ENCODE measurements at places on chromosomes 3 and 15.

- DNase-seq, result no peak
These were observed 199.2 kb downstream of the IL5RA start for GRCh38 chr3:2910997-2911396.

DNA sequence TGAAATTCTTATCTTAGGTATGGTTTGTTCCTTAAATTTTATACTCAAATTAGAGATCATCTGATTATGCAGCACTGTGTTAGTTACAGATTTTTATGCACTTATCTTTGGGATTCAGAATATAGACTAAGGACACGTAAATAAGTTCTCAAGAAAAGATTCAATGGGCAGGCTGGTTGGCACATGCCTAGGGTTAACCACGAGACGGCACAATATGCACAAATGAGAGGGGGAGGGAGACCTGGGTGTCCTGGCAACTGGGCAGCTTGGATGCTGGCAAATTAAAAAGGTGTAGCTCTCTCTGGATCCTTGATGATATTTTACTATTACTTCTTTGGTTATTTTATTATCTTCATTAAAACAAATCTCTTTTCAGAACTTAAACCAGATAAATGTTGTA, 672 bp downstream of the AADAC start:
- DNase-seq, result no peak

GRCh38 chr3:89234620-89235019, 127.2 kb downstream of the EPHA3 start:
- DNase-seq, result no peak

- DNase-seq, result no peak
These were observed 200.0 kb upstream of the CFAP20DC start for GRCh38 chr3:59249698-59250361.

DNA sequence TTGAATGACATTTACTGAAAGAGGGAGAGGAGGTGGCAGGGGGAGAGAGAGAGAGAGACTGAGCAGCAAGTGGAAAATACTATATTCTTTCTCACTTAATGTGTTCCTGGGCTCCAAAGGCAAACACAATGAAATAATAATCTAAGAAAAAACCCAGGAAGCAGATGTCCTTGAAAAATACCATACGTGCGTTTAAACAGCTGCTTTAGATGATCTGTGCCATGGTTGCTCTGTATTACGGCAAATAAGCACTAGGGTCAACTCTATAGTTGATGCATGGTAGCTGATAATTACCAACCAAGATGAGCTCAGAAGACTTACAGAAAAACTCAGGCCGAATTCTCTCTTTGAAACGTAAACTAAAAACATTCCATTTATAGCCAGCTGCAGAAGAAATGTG, 410.3 kb upstream of the TBL1XR1 start:
- DNase-seq, result no peak

GRCh38 chr15:70505936-70506912, 257.1 kb downstream of the UACA start:
- DNase-seq, result no peak

GRCh38 chr15:68933001-68933400, 2.7 kb downstream of the SPESP1 start:
- no peak for DNase-seq

DNA sequence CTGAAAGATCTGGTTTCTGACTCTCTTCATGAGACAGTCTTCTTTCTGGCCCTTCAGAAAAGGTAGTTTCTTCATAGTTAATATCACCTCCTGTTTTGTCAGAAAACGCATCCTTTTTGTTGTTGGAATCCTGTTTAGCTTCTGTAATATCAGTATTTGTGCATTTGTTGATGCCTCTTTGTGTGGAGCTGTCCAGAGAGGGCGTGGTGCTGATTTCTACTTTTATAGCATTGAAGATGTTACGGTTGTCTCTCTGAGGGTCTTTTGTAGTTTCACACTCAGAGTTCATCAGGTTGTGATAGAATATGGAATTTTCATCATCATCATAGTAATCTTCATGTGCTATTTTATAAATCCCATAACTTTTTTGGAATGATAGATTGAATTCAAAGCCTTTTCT, 8.9 kb downstream of the GPR149 start:
- no peak for DNase-seq

DNA sequence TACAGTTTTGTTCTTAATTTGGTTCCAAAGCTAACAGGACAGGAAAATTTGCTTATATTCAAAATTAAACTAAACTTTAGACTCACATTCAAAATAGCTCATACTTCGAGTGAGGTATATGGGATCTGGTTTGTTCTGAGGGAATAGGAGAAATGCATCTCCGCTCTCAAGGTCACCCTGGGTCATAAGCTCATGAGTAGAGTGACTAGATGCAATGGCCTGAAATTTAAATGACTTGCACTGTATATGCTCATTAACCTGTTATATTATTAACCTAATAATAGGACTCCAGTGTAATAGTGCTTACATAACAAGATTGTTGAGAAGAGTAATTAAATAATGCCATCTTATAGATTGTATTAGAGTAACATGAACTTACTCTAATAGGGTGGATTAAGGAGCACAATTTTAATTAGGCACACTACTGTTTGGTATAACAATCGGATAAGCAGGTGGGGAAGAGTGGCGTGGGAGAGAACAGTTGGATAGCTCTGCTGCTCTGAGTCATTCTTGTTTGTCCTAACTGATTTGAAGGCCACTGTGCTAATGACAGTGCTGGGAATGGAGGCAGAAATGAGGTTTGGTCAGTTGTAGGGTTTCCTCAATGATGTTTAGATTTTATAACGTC, 5.2 kb downstream of the NKTR start:
- no peak for DNase-seq

DNA sequence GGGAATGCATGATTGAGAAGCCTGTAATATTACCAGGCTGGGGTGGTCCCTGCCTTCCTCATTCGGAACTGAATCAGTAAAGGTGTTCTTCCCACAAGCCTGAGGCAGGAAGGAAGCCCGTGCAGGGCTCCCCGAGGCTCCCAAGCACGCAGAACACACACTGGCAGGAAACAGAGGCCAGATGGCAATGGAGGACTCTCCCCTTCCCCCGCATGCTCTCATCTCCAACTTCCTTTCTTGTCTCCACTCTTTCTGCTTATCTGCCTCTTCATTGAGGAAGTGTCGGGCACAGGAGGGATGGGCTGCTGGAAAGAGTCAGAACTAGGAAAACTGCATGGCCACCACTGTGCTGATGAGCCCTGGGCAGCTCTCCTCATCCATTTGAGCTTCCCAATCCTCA, 123.5 kb downstream of the NUP210 start:
- no peak for DNase-seq
